HFFc6 (cell line): ENCODE measurements at places on chromosomes 12 and 14.
A peak's percentile ranks its signal among the peaks of the same experiment; 100 is the strongest.

DNA sequence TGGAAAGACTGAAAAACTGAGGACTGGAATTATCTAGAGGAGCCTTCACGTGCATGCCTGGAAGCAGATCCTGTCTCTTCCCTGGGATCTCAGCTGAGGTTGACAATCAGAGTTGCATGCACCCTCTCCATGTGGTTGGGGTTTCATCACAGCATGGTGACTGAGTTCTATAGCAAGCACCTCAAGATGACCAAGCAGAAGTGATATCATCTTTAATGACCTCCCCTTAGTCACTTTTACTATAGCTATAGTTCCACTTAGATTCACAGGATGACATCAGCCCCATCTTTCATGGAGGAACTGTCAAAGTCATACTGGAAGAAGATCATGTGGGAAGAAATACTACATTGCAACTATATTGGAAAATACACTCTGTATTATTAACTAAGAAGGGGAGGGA is 105.8 kb upstream of the ATXN7L3B start:
- DNase-seq = no peak

DNA sequence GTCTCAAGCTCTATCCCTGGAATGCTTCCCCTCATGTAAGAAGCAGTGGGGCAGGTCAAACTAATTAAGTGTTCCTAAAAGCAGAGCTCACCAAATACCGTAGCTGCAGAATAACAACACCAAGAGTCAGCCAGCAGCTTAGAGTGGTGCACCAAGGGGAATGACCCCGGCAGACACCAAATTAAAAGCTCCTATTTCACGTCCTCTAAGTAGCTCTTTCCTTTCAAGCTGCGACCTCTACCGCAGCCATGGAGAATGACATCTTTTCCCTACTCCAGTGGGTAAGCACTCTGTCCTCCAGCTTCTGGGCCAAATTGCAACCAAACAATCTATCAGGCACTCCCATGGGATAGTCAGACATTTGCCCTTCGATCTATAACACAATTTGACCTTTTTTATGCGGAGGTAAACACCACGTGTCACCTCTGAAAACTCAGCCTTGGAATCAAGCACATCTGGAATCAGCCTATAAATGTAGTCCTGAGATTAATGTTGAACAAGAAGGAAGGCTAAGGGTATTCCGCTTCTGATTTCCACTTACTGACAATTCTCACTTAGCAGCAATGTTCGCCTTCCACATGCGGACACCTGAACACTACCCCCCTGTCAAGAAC is 67.6 kb upstream of the CDKN3 start:
- peak; percentile 53 for DNase-seq

DNA sequence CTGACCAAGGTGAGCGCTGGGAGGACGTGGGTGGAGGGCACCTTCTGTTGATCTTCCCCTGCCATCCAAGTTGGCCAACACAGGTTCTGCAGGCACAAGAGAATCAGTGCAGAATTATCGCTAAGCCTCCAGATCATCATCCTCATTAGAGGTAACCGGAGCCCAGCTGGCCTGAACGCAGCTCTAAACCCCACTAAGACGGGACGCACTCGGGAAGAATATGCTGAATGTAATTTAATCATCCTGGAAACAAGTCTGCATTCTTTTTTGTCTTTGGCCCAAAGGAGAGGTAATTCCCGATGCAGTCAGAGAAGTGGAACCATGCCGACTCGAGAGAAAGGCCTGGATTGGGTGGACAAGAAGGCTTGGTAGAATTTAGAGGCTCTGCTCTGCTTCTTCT is 111.0 kb upstream of the GSC start:
- no peak for DNase-seq

DNA sequence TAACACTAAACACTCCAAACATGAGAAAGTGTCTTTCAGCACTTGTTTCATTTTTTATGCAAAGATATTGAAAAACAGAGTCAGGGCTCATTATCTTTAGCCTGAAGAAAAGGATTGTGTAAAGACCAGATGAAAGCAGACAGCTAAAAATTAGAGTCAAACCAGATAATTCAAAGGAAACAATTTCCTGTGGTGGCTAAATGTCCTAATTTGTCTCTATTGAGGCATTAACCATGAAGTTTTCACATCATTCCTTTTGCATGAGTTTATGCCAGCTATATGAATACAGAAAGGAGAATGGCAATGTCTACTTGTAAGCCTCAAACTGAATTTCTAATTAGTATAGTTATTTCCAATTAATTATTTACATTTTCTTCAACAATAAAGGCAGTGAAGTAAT is 338.5 kb downstream of the FSCB start:
- no peak for DNase-seq

DNA sequence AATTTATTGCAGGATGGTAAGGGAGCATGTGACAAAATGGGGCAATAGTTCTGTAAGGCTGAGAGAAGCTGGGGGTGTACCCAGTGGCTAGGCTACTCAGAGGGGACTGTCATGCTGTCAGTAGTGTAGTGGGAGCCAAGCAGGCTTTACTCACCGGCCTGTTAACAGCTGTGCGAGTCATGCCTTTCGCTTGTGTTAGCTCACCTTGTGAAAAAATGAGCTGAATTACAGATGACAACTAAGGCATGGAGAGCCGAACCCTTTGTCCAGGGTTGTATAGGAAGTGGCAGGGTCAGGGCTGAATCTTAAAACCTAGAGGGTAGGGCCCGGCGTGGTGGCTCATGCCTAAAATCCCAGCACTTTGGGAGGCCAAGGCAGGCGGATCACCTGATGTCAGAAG is 37.9 kb downstream of the SH2B3 start:
- peak; percentile 77 for DNase-seq

DNA sequence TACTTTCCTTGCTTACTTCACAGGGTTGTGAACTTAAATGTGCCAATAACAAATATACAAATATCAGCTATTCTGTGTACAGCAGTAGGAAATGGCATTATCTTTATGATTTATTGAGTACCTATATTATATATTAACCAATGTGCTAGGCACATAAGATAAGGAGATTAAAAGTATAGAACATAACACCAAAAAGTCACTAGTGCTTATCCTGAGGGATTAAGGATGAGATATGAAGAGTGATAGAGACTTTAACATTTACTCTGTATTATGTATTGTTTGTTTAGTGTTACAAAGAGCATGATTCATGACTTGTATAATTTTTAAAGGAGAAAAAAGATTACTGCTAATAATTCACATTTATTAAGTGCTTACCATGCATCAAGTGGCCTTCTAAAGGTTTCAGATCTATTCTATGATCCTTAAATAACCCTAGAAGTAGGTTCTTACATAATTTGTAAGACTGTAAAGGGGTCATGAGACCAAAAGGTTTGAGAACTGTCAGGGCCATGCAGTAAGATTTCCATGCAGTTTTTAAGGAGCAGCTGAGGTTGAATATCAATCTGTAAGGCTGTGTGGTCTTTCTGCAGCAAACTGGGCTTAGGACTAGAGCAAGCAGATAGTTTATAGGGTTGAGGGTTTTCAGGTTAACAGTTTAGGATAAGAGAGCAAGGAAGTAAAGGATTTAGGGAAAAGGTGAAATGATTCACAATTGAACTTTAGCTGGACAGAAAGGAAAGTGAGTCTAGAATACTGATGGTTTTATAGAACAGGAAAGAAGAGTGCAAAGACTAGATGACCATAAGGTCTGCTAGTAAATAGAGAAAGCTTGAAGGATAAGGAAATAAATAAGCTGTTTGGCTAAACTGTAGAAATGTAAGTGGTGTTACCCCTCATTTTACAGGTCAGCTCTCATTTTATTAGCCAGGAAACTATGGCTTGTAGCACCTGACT is 7.0 kb downstream of the PYROXD1 start:
- DNase-seq = no peak

- DNase-seq = no peak
Measured at GRCh38 chr12:115216301-115216700, 532.3 kb upstream of the TBX3 start.

DNA sequence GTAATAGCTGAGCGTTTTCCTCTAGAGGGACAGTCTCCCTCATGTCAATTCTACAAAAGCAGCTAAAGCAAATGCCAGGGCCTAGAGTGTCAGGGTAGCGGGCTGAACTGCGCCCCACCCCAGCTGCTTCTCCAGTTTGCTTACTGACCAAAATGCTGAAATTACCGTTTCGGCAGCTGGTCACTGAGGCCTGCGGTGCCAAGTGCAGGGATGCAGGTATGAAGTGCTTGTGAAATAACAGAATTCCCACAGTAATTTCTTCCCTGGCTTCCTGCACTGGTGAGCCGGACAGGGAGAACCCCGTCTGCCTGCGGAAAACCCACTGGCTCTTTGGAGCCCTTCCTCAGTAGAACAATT is 19.1 kb downstream of the PSMC1 start:
- no peak for DNase-seq

GRCh38 chr14:61183196-61183885 is 97.8 kb downstream of the TMEM30B start:
- no peak for DNase-seq

DNA sequence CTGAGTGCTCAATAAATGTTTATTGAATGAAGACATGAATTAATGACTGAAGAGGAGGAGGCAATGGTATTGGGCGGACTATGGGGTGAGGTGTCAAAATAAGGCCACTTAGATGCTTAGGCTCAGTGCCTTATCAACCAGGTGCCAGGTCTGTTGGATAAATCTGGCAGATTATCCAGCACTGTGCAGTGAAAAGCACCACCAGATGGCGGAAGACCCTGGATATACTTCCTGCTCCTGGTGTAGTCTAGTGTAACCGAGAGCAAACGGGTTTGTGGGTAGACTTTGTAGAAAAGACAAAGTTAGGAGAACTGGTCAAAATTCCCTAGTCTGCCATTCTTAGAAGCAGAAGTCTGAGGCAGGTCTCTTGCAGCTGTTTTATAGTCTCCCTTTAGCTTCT is 306.3 kb downstream of the ATP23 start:
- no peak for DNase-seq

- no peak for DNase-seq
Measured at GRCh38 chr14:88289234-88289633, 33.8 kb downstream of the KCNK10 start.

DNA sequence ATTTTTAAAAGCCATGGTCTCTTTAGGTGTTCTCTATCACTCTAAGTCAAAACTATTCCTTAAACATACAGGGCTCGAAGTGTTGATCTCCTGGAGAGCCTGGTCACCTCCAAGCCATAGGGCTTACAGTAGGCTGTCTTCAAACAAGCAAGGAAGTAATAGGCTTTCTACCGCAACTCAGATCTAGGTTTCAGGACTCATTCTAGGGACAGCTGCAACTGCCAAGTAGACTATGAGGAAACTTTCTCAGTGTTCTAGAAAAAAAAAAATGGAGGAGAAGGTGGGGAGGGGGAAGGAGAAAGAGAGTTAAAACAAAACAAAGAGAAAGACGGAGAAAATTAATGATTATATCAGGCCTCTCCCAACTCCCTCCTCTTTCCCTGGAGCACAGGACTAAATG is 106.9 kb upstream of the ETV6 start:
- no peak for DNase-seq

DNA sequence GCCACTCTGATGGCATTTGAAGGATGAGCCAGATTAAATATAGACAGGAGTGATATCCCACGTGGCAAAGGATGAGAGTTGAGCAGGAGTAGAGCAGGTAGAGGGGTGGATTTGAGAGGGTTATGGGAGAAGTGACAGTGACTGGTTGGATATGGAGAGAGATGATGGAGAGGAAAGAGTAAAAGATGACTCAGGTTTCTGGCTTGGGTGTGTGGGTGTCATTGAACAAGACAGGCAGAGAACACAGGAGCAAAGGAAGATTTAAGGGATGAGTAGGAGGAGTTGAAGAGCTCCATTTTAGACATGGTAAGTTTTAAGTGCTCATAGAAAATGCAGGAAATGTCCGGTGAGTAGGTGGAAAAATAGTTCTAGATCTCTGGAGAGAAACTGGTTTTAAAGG is 136.9 kb downstream of the EGLN3 start:
- no peak for DNase-seq

GRCh38 chr12:114680604-114681069 is 3.3 kb downstream of the TBX3 start:
- DNase-seq = no peak

- DNase-seq = no peak
Measured at GRCh38 chr12:110923692-110924334, 3.4 kb upstream of the MYL2 start.

DNA sequence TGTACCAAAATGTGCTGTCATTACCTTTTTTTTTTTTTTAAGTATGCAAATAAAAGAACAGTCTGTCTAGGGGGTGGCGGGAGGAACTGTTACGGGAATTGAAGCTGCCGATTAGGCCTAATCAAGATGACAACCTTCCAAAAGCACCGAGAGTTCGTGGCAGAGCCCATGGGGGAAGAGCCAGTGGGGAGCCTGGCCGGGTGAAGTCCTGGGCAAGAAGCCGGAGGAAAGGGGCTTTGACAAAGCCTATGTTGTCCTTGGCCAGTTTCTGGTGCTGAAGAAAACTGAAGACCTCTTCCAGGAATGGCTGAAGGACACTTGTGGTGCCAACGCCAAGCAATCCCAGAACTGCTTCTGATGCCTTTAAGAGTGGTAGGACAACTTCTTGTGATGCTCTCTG is 42.6 kb downstream of the ACTN1 start:
- no peak for DNase-seq

DNA sequence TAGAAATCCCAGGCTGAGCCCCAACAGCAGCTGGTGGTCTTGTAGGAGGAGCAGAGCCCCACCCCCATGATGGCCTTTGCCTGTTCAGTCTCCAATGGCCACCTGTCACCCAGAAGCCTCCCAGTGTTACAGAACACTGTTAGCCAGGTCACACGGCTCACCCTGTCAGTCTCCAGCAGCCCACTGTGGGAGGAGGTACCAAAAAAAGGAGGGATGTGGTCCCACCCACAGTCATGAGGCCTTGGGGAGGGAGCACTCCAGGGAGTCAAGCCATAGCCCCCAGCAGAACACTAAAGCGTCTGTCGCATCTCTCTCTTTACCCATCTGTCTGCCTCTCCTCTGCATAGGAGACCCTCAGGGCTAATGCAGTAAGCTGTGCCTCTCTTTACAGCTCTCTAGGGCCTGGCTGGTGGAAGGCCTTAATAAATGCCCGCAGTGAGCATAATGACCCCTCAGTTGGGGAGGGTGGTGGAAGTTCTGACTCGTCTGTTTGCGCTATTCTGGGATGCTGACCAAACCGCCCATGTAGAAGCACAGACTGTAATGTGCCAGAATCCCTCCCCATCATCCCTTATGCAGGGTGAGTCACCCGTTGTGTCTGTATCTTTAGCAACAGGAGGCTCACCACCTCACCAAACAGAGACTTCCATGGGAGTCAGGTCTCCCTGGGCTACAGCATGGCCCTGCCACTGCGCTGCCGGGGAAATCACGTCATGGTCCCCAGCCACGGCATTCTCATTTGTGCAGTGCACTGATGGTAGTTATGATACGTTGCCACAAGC is 14.6 kb downstream of the C14orf132 start:
- DNase-seq = peak; percentile 98

GRCh38 chr14:62673014-62673755 is 372.1 kb downstream of the KCNH5 start:
- no peak for DNase-seq

GRCh38 chr12:91639327-91639726 is 456.7 kb upstream of the DCN start:
- no peak for DNase-seq

GRCh38 chr14:72402377-72402772 is 470.1 kb downstream of the RGS6 start:
- no peak for DNase-seq
